NCI-H1092 (cell line): ENCODE measurements at places on chromosomes 1 and 21.

DNA sequence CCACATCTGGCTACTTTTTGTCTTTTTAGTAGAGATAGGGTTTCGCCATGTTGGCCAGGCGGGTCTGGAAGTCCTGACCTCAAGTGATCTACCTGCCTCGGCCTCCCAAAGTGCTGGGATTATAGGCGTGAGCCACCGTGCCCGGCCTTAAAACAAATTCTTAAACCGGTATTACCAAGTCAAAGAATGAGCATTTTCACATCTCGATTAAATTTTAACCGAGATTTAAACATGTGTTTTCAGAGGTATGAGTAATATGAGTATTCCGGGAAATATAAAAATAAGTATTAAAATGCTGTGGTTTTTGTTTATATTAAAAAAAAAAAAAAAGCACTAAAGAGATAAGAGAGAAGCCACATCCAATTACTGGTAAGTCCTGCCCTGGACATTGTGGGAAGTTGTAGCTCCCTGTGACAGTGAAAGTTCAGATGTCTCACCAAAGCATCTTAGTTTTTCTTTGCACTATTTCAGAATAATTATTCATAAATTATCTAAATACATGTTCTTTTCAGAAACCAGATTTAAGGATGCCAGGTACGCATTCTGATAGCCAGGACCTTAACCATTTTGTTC, 24.9 kb downstream of the ZNF281 start:
- no peak for DNase-seq

- DNase-seq, result no peak
Observed at GRCh38 chr21:42440187-42440792, 36.6 kb downstream of the UBASH3A start.

DNA sequence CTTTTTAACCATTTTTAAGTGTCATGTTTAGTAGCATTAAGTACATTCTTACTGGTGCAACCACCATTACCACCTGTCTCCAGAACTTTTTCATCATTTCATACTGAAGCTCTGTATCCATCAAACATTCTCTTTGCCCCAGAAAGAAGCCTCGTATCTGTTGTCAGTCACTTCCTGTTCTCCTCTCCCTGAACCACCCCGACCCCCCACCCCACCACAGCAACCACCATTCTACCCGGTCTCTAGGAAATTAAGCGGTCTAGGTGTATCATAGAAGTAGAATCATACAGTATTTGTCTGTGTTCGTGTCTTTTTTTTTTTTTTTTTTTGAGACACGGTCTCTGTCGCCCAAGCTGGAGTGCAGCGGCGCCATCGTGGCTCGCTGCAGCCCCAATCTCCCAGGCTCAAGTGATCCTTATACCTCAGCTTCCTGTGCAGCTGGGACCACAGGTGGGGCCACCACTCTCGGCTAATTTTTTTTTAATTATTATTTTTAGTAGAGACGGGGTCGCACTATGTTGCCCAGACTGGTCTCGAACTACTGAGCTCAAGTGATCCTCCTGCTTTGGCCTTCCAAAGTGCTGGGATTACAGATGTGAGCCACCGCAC, 23.7 kb upstream of the EPHA8 start:
- DNase-seq, result no peak

DNA sequence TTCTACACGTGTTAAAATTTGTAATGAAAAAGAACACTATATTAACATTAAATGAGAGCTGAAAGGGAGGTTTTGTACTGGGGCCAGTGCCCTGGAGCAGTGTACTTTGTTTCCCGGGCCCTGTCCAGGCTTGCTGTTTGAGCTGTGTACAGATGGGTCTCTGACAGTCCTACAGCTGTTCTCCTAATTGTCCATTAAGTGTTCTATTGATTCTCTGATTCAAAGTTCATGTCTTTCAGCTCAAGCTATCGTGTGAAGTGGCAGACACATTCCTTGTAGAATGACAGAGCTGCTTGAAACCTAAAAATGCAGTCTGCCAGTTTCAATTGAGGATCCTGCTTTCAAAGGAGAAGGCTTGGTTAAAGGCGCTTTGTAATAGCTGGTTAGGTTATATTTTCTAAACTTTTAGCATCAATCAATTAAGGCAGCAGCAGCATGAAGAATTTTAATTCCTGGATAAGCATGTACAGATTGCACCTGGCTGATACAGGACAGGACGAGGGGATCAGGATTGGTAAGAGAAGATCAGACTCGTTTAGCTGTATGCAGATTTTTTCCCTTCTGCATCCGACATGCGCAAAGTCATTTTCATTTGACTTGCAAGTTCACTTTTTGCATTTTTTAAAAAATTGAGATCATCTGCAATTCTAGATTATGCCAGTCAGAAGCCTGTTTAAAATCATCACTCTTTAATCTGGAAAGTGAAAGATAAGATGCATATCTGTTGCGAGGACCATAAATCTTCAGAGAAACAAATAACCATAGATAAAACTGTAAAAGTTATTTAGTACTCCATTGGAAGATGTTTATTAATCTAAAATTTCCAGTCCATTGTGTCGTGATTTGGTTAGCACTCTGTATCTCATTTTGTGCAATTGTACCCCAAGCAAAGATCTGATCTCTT, 98.5 kb downstream of the ATG4C start:
- no peak for DNase-seq

GRCh38 chr1:41939194-41939593, 20.5 kb upstream of the HIVEP3 start:
- DNase-seq, result no peak

DNA sequence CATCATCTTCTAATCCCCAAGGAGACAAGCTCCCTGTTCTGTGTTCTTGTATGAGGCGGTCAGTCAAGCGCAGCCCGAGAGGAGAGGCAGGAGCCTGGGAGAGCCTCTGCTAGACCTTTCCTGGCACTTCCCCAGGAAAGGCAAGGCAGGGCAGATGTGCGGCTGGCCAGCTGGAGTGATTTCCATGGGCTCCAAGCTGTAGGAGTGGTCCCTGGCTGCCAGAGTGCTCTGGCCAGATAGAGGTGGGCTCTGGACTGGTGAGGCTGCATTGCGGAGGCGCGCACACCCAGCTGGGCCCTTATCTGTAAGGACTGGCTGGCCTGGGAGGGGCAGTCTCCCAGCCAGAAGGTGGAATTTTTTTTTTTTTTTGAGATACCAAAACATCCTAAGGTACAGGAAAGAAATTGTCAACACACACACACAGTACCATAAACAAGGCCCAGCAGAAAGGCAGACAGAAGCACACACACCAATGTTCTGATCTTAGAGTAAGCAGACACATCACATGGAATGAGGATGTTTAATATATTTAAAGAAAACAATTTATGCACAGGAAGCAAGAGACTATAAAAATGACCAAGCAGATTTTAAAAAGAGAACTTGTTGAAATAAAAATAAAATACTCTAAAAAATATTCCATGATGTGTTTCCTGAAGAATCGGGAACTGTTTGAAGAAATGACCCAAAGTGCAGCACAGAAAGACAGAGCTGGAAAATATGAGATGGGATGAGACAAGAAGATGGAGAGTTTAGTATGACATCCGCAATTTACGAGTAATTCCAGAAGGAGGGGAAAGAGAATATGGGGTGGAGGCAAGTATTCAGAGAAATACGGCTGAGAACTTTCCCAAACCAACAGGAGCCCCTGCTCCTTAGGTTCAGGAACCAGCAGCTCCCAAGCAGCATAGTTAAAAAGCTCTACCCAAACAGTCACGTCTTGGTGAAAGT, 13.4 kb downstream of the IBA57 start:
- DNase-seq, result no peak

DNA sequence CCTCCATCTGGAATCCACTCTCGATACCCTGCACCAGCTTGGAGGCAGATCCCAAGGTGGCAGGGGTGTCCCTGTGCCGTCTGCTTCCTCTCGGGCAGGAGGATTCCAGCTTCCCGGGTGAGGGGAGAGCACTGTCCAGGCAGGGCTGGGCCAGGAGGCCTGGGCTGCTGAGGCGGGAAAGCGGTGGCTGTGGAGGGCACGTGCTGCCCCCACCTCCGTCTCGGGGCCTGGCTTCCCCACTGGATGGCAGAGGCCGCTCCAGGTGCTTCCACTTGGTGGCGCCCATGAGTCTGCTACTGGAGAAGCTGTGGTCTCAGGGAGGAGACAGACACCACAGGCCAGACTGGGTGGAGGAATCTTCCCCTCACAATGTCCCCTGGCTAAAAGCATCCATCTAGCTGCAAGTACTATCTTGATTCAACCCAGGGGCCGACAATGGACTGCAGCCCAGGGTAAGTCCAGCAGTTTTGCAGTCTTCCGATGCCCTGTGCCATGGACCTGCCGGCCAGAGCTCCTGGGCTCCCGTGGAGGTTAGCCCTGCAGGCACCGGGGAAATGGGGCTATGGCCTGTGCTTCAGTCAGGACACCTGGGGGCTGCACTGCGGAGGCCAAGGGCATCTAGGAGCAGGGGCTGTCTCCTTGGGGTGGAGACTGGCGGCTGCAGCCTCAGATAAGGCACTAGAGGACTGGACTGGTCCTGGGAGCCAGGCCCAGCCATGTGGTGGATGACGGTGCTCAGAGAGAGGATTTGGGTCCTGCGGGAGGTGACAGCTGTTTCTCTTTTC, 41.3 kb upstream of the EIF4G3 start:
- DNase-seq, result no peak

- DNase-seq, result no peak
Observed at GRCh38 chr1:15364740-15365139, 44.9 kb upstream of the EFHD2 start.

GRCh38 chr1:91349524-91349923, 55.1 kb downstream of the HFM1 start:
- DNase-seq, result no peak

- no peak for DNase-seq
Observed at GRCh38 chr1:198734323-198735008, 95.6 kb downstream of the PTPRC start.

DNA sequence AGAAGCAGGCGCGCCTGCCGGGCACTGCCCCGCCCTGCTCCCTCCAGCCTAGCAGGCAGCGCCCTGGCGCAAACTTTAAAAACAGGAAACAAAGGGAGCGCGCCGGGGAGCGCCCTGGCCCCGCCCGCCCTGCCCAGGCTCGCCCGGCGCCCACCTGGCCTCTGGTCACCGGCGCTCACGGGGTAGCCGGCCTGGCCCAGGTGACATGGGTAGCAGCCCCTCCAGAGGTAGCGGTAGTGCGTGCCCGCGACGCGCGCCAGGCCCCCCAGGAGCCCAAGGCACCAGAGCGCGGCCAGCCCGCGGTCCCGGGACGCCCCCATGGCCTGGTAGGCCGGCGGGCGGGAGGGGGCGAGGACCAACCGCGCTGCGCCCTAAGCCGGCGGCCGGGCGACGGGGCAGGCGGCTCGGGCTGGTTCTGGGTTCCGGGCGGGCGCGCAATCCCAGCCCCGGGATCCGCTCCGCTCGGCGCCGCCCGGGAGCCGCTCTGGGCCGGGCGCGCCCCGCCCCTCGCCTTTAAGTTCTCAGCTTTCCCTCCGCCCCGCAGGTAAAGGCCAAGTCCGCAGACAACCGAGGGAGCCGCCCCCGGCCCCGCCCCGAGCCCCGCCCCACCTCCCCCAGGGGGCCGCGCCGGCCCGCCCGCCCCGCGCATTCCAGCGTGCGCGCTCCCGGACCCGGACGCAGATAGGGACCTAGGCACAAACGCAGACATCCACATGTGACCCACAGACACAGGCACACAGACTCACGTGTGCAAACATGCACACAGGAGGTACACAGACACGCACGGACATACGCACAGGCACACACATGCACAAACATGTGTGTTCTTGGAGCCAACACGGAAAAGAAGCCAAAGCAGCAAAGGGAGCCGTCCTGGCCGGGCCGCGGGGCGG, 76.7 kb downstream of the ARHGEF16 start:
- no peak for DNase-seq

GRCh38 chr1:231799363-231799986, 172.9 kb downstream of the DISC1 start:
- no peak for DNase-seq

- DNase-seq, result no peak
Observed at GRCh38 chr1:110285316-110285715, 53.9 kb upstream of the RBM15 start.

DNA sequence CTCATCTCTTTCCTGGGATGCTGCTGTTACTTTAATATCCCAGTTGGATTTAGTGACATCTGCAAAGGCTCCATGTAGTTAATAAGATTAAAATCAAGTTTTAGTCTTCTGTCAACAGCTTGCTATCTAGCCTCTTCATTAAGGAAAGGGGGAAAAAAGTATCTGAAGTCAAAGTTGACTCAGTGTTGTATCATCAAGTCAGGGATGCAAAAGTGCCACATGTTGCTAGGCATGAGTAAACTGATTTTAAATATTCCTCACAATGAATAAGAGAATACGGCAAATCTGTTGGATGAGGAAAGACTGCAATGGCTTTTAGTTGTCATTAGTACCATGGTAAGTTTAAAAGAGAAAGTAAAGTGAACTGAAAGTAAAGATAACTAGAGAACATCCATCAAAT, 383.2 kb upstream of the ZRANB2 start:
- DNase-seq, result no peak

DNA sequence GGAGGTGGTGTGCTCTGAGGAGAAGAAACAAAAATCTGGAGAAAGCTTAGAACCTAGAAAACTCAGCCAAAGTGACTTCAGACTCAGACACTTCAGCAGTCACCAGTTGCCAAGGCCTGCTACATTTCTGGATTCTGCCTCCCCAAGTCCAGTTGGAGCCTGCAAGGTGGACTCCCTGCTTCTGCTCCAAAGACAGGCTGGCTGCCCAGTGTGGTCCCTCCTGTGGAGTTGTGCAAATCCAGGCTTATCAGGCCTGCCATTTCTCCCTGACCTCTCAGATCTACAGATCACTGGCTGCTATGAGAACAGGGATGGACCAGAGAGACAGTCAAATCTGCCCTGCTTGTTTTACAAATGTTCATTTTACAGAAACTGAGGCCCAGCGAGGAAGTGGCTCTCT, 9.9 kb downstream of the CACHD1 start:
- DNase-seq, result no peak

GRCh38 chr1:25821112-25821476, 1.3 kb downstream of the MTFR1L start:
- no peak for DNase-seq

DNA sequence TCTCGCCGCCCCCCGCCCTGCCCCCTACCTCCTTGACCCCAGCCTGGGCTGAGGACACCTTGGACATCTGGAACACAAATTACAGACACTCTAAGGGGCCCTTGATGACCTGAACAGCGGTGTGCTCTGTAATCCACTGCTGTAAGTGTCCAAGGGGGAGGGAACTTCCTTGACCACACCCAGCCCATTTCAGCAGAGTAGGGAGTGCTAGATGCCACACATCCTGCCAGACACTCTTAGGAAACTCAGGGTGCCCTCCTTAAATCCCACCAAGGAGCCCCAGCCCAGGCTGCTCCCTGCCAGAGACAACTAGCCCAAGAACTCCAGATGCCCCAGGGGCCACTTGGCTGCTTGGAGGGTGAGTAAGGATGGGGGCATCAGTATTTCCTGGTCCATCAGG, 282.2 kb downstream of the RRAGC start:
- no peak for DNase-seq

DNA sequence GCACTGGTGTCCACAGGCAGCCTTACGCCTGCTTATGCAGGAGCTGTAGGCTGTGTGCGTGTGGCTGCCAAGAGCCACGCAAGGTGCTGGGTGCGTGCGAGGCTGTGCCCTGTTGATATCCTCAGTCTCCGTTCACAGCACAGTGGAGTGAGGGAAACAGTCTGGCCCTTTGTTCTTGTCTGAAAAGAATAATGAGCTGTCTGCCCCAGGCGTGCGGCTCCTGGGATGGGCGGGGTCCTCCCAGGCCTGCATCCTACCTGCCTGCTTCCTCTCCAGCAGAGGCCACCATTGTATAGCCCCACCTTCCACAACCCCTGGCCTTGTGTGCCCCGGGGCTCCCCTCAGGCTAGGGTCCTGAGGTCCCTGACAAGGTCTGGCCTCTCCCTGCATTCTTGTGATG, 47.0 kb upstream of the KDM4A start:
- DNase-seq, result no peak
